Tongue (tissue), 3 donors: ENCODE measurements at places on chromosomes 4 and X. TPM values are rescaled to one million over a fixed set of nuclear protein-coding genes. Genes with fewer than 3 reads are reported as not detected.

The FGF16 gene
- 2.2 TPM for total RNA-seq

The TACR3 gene
- total RNA-seq = 5.9 TPM

The ZNF141 gene
- total RNA-seq = 36.8 TPM

The GNRHR gene
- total RNA-seq = not detected

The PTCHD1 gene
- 0.31 TPM for total RNA-seq

The POU3F4 gene
- total RNA-seq = not detected

The MAGEB6B gene
- not detected for total RNA-seq

The H2AZ1 gene
- total RNA-seq = 124 TPM
